ENCODE measurements at places on chromosomes 7 and 10.

DNA sequence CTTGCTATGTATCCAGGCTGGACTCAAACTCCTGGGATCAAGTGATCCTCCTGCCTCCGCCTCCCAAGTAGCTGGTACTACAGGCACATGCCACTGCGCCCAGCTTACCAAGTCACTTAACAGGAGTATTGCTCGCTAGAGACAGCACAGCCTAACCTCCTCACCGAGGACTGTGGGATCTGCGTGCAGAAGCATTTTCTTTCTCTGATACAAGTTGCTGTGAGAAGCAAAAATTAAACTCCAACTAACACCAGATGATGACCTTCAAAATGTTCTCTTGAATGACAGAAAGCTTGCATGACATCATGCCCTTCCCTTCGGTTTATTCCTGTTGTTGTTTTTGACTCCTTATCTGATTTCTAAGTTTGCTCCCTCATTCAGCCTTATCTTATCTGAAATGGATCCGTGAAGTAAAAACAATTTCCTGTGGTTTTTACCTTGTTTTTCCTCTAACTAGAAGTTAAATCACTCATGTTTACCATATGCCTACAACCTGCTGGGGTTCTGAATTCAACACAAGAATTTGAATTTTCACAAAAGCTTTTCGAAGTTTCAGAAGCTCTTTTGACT, 94.4 kb upstream of the KIF5B start:
- no peak for DNase-seq

DNA sequence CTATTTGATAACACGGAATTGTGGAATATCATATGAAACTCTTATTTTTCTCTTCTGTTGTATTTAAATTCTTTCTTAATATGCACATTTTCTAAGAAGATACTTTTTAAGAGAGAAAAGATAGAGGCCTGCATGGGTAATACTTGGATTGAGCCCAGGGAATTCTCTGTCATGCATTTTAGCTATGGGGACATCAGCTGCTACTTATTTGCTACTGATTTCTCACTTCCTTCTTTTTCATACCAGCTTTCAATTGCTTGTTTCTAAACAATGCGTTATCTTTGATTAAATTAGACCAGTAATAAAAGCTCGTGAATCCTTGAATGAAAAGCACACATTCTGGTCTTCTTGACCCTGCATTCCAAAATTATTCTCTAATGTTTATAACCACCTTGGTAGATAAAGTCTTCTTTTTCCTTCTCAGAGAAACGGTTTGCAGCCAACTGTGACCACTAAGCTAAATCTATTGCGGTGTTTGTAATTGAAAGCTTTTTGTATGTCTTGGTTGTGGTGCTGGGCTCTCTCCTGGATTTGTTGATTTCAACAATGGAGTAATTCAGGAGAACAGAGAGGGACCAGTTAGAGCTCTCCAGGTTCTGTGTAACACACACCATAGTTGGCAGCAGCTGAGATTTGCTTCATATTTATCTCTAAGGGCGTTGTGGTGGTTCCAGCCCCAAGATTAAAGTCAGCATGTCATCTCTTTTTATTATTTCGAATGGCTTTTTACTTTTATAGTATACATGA, 139.3 kb downstream of the PPP1R9A start:
- DNase-seq = no peak

GRCh38 chr7:140669352-140669751, 3.4 kb upstream of the ADCK2 start:
- DNase-seq = no peak

- DNase-seq = no peak
Observed at GRCh38 chr10:73900064-73900463, 10.9 kb upstream of the PLAU start.

GRCh38 chr7:30831936-30832335, 60.7 kb downstream of the MINDY4 start:
- no peak for DNase-seq

- DNase-seq = peak; percentile 9
Observed at GRCh38 chr10:132684164-132684891, 101.6 kb downstream of the NKX6-2 start.

- DNase-seq = no peak
Observed at GRCh38 chr7:120802751-120803150, 55.2 kb downstream of the TSPAN12 start.

- DNase-seq = no peak
Observed at GRCh38 chr10:132234860-132235259, 48.1 kb downstream of the DPYSL4 start.

DNA sequence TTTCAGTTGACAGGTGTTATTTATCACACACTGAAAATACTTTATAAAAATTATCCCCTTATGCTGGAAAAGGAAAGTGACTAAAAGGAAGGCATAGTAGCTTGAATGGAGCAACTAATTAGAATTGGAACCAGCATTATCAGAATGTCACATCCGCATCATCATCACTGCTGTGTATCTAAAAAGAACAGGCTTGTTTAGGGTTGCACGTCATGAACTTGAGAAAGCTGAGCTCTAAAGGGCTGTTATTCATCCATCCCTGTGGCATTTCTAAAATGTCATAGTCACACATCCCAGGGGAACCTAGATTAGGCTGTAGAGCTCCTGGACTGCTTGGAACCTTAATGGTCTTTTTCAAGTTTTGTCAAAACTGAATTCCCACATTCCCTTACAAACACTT, 54.4 kb downstream of the KLHDC10 start:
- DNase-seq = no peak

DNA sequence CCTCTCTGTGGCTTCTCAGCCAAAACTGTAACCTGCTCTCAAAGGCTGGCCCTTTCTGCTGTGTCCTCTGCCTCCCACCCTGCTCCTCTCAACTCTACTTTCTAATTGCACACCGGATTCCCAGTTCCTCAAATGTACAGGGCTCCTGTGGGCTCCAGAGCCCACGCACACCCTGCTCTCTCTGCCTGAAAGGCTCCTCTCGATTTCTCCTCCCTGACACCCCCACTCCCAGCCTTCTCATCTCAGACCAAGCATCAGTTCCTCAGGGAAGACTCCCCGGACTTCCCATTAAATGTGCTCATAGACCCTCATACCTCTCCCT, 111.7 kb upstream of the STEAP1B start:
- DNase-seq = no peak

DNA sequence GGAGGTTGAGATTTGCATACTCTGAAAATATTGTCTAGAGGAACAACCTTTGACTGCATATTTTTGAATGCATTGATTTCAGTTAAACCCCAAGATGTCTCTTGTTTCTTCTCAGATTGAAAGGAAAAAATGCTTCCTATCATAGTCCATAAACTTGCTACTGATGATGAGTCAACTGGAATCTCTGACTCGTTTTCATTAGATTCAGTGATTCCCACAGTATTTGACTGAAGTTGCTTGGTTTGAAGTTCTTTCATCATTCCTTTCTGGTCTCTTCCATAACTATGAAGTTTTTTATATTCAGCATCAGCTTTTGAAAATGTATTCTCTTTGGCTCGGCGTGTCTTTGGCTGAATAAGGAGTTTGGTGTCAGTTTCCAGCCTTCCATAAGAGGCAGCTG, 10.7 kb downstream of the PEX1 start:
- no peak for DNase-seq

DNA sequence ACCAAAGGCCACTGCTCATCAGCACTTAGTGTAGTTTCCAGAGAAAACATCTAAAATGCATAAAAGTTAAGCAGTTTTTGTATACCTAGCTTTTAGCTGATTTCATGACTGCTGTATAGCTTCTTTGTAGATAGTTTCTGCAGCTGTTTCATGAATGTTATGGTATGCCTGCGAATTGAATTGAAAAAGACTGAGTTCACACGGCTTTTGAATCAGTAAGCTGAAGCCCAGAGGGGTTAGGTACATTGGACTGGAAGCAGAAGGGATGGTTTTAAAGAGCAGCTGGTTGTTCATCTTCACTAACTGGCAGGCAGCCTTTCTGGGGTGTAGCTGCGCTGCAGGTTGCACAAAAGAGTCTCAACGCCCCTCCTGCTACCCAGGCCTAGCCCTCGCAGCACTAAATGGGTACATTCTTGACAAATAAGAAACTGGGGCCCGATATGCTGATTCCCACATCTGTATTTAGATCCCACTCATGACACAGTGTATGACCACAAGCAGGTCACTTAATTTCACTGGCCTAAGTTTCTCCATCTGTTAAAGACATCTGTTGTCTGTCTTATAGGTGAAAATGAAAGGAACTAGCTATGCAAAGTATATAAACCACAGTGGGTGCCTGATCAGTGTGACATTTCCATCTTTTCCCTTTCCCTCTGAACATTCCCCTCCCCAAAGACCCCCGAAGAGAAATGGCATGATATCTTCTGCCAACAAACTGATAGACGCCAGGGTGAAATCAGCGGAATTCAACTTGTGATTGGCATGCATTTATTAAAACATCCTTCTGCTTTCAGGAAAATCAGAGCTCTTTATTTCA, 85.9 kb upstream of the AGBL3 start:
- no peak for DNase-seq

GRCh38 chr7:45583296-45583695, 9.1 kb downstream of the ADCY1 start:
- no peak for DNase-seq

- DNase-seq = no peak
Observed at GRCh38 chr10:84863675-84864074, 535.3 kb downstream of the CCSER2 start.

- no peak for DNase-seq
Observed at GRCh38 chr10:9294865-9295264, 1240.4 kb downstream of the GATA3 start.

- no peak for DNase-seq
Observed at GRCh38 chr10:79153745-79154144, 85.0 kb downstream of the ZMIZ1 start.

DNA sequence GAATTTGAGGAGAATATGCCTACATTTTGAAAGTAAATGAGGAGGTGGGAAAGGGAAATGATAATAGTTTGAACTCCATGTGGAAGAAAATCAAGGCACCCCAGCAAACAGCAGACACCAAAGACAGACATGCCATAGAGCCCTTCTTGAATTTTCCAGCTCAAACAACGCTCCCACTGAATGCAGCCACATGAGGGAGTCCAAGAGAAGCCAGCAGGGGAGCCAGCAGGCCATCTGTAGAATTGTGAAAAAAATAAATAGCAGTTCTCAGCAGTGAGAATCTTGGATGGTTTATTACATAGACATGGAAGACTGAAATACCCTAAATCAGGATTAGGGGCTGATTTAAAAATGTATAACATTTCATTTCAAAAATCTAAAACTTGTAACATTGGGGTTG, 1567.3 kb upstream of the LRRTM3 start:
- DNase-seq = no peak

- DNase-seq = no peak
Observed at GRCh38 chr10:93715345-93715744, 13.0 kb upstream of the FRA10AC1 start.

GRCh38 chr7:157827045-157827862, 490.4 kb downstream of the DNAJB6 start:
- DNase-seq = no peak

- DNase-seq = no peak
Observed at GRCh38 chr10:45064998-45065397, 64.3 kb downstream of the ZNF22 start.

DNA sequence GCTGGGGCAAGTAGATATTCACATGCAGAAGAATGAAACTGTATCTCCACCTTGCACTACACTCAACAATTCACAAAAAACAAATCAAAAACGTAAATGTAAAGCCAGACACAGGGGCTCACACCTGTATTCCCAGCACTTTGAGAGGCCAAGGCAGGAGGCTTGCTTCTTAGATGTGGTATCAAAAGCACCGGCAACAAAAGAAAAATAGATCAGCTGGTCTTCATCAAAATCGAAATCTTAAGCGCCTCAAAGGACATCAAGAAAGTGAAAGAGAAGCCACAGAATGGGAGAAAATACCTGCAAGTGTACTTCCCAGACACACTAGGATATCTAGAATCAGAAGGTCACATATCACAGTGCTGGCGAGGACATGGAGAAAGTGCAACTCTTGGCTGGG, 31.3 kb downstream of the GPER1 start:
- no peak for DNase-seq

- no peak for DNase-seq
Observed at GRCh38 chr10:122468307-122468925, 7.1 kb downstream of the HTRA1 start.

GRCh38 chr7:139034855-139035585, 822 bp downstream of the ZC3HAV1L start:
- DNase-seq = peak; percentile 8

DNA sequence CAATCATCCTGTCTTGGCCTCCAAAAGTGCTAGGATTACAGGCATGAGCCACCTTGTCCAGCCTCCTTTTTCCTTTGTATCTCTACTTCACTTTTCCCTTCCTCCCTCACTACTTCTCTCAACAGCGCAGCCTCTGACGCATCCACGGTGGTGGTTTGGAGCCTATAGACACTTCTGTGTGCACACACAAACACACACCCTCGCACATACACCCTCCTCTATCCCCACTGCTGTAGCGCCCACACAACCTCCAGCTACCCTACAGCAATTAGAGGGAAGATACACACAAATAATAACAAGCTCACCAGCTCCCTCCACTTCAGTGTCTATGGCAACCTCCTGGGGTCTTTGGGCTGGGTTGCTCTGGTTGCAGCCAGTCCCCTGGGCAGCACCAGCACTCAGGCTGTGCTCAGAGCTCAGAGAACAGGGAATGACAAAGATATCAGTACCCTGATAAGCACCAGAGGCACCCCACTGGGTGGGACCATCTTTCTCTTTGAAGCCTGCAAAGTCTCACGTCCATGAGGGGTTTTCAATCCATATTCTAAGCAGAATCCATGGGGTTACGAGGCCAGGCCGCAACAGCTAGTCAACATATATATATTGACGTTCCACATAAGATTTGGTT, 3.3 kb upstream of the CAMK2G start:
- DNase-seq = no peak

- no peak for DNase-seq
Observed at GRCh38 chr7:128672927-128673517, 930 bp downstream of the GARIN1A start.

DNA sequence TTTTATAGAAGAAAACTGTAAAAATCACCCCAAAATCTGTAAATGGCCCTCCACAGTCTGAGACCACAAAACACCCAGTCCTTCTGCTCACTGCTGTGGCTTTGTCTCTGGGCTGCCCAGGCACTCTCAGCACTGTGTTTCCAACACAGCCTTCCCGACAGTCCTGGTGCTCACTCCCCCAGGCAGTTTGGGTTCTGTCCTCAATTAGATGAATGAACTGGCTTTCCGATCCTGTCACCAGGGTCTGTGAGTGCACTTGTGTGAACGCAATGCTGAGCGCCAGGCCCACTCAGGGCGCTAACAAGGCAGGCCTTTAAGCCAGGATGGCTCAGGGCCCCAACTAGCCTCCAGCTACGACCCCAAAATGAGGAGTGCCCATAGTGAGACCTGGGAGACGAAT, 3.3 kb downstream of the MAD1L1 start:
- DNase-seq = no peak

GRCh38 chr7:24668927-24669635, 88.2 kb downstream of the GSDME start:
- DNase-seq = no peak

- no peak for DNase-seq
Observed at GRCh38 chr7:15326044-15326644, 235.7 kb downstream of the AGMO start.

Data from stimulated activated CD8-positive, alpha-beta memory T cell treated with anti-CD3 and anti-CD28 coated beads, Interleukin-15, amount 100 ng/mL, for 48 hours (primary cell).